ENCODE measurements at places on chromosomes 2 and 18. TPM values are rescaled to one million over a fixed set of nuclear protein-coding genes. Genes with fewer than 3 reads are reported as not detected.

DNA sequence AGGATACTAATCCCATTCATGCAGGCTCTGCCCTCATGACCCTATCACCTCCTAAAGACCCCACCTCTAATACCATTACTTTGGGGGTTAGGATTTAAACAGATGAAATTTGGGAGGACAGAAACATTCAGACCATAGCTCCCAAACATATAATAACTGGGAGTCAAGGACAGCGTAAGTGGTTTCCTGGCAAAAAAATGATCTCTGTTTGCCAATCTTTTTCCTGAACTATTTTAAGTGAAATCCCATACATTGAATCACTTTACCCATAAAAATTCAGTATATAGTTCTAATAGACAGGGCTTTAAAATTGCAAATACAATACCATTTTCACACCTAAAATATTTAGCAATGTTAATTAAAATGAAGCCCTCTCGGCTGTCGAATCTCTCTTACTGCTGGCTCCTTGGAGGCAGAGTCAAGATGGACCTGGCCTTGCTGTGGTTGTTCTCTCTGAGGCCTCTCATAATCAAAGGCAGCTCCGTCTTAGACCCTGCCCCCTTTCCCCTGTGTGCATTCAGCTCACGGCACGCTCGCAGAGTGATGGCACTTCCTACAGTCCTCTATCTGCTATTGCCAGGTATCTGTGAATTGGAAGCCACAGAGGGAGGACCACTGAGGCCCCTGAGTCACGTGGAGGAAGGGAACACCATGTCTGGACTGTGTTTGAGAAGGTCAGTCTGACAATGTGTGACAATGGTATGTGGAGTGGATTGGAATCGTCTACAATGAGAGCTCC, 132.3 kb downstream of the UXS1 start:
- no peak overlapping the region for H3K4me3 ChIP-seq
- peaks cover 2% of the 10 kb centered on the region for H3K27me3 ChIP-seq
- H3K27ac ChIP-seq: no peak overlapping the region
- DNase-seq: no peak
- no peaks in the 10 kb centered on the region for H3K36me3 ChIP-seq
- H3K4me1 ChIP-seq: peaks cover 39% of the 10 kb centered on the region

DNA sequence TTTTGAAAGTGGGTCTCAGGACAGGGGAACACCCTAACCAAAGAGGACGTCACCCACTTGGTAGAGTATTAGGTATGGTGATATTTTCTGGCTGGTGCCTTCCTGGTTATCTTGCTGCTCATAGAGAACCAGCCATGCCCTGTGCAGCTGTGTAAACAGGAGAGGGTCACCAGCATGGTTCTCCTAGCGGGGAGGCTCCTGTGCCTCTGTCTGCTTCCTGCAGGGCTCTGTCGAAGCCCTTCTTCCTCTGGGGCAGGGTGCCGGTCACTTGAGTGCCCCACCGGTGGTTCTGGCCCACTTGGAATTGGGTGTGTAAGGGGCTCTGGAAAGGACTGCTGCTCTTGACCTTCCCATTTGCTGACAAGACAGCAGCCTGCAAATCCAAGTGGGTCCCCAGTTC, 131.6 kb upstream of the MSH6 start:
- H3K36me3 ChIP-seq: no peaks in the 10 kb centered on the region
- no peak overlapping the region for H3K4me3 ChIP-seq
- no peaks in the 10 kb centered on the region for H3K4me1 ChIP-seq
- no peak overlapping the region for H3K27ac ChIP-seq
- no peaks in the 10 kb centered on the region for H3K27me3 ChIP-seq

- H3K27ac ChIP-seq: no peak overlapping the region
- no peaks in the 10 kb centered on the region for H3K4me1 ChIP-seq
- H3K27me3 ChIP-seq: peaks cover 8% of the 10 kb centered on the region
- no peak overlapping the region for H3K4me3 ChIP-seq
These were observed 164.9 kb downstream of the GFPT1 start for GRCh38 chr2:69221960-69222751.

DNA sequence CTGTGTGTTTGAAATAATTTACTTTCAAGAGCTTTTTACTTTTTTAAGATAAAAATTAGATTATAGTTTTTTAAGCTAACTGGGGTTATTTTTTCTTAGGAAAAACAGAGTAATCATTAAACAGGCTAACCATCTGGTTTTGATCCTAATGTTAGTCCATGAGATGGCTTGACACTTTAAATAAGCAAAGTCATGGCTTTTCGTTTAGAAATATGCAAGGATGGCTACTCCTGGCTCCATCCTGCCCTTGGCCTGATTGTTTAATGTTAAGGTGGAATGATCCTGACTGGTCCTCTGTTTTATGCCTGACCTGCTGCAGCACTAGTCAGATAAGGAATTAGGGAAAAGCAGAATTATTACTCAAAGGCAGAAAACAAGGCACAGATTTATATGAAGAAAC, 39.7 kb upstream of the PNPT1 start:
- H3K36me3 ChIP-seq: no peaks in the 10 kb centered on the region
- H3K4me3 ChIP-seq: no peak overlapping the region
- no peaks in the 10 kb centered on the region for H3K4me1 ChIP-seq
- no peak for DNase-seq
- no peaks in the 10 kb centered on the region for H3K27me3 ChIP-seq

- H3K27me3 ChIP-seq: peaks cover 4% of the 10 kb centered on the region
- no peaks in the 10 kb centered on the region for H3K36me3 ChIP-seq
- H3K4me3 ChIP-seq: no peak overlapping the region
- no peak overlapping the region for H3K27ac ChIP-seq
- DNase-seq: no peak
These were observed 94.2 kb downstream of the TPGS2 start for GRCh38 chr18:36734596-36734995.

GRCh38 chr2:133062931-133063665, 393.1 kb upstream of the LYPD1 start:
- no peaks in the 10 kb centered on the region for H3K36me3 ChIP-seq
- H3K27ac ChIP-seq: no peak overlapping the region
- no peaks in the 10 kb centered on the region for H3K4me1 ChIP-seq
- H3K4me3 ChIP-seq: no peak overlapping the region

GRCh38 chr2:98381494-98381893, 35.2 kb downstream of the CNGA3 start:
- H3K4me3 ChIP-seq: no peak overlapping the region
- DNase-seq: no peak
- H3K27ac ChIP-seq: no peak overlapping the region
- H3K27me3 ChIP-seq: peaks cover 4% of the 10 kb centered on the region

DNA sequence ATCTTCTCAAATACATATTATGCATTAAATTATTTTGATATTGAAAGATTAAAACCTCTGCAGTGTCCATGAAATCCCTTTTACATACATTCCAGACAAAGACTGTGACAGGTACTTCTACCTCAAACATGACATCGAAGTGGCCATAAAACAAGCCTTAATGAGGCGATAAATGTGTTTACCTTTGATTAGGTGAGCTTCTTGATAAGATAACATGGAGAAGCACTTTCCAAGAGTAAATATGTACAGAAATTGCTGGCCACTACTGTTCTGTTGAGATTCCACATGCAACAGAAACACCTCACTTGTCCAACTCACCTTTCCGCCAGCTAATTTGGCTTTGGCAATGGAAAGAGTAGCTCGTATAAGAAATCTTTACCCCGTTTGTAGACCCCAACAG, 55.2 kb downstream of the ZEB2 start:
- H3K27ac ChIP-seq: no peak overlapping the region
- H3K27me3 ChIP-seq: peaks cover 8% of the 10 kb centered on the region
- no peaks in the 10 kb centered on the region for H3K4me1 ChIP-seq
- no peak for DNase-seq
- H3K36me3 ChIP-seq: no peaks in the 10 kb centered on the region
- H3K4me3 ChIP-seq: no peak overlapping the region

ZNF396 gene
- total RNA-seq: 0.74 TPM
